AG04450 (cell line): ENCODE measurements at places on chromosomes 1 and 21. TPM values are rescaled to one million over a fixed set of nuclear protein-coding genes. Genes with fewer than 3 reads are reported as not detected.

Gene FAM131C
- 0.20 and 0.32 TPM in 2 replicates for polyA plus RNA-seq

Gene COL8A2
- 1.5 and 1.6 TPM in 2 replicates for polyA plus RNA-seq

Gene DNAJC6
- 0.09 TPM in 1 of 2 replicates, not detected in the other for polyA plus RNA-seq

DNA sequence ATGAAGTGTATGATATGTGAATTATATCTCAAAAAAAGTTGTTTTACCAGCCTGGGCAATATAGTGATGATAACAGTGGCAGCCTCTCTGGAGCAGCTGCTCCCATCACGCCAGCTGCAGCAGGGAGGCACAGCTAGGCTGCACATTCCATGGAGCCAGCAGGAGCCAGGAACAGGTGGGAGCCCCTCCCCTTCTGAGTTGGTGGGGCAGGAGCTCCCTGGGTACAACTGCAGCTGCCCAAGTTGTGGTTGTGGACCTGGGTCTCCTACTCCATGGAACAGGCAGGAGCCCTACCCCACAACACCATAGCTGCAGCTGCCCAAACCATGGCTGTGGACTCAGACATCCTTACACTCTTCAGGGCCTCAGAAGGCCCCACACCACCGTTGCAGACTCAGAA lies 21.7 kb upstream of the FNBP1L start:
- DNase-seq: no peak

DNA sequence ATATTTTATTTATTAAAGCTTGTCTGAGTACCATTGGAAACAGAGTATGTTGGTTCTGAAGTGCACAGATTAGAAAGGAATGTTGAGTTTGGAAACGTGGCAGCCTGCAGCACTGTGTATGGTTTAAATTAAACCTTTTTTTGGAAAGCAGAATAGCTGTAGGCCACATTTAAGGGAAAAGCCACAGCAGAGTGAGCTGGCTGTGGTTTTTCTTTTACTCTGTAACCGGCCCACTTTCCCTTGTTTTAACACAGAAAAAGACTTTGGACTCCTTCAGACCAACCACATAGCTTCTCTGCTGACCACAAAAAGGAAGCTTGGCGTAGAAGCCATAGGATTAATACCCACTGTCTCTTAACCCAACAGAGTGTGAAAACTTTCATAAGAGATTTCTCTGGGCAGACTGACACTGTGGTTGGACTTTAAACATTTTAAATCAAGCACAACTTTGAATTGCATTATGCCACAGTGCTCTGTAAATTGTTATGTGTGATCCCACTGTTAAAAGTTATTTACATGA lies 75.2 kb downstream of the NFIA start:
- peak; percentile 24 for DNase-seq

DNA sequence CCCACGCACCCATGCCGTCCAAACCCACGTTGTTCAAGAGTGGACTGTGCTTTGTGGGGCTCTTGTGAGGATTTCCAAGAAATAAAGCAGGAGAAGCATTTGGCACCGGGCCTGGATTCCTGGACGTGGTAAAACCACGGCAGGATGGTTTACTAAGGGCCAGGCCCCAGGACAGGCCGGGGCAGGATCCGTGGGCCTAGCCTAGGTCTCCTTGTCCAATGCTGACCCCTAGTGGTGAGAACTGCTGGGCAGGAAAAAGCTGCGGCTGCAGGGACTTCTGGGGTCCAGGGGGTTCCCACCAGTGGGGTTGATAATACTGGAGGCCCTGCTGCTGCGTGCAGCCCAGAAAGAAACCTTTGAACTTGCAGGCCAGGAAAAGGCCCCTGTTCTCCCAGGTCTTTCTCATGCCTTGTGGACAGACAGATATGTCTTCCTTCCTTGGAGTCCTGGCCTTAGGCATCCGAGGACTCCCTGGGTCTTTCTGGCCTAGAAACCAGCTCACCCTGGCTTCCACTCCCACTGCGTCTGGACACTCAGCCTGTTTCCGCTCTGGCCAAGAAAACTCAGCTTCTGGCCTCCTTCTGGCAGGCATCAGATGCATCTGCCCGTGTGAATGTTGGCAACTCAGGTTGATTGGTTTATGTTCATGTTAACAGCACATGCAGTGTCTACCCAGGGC lies 106.9 kb upstream of the TMEM51 start:
- peak; percentile 74 for DNase-seq

- DNase-seq: peak; percentile 38
Measured at GRCh38 chr1:244280859-244281258, 170.8 kb downstream of the ADSS2 start.

Gene TTC24
- polyA plus RNA-seq: not detected in 2 replicates

DNA sequence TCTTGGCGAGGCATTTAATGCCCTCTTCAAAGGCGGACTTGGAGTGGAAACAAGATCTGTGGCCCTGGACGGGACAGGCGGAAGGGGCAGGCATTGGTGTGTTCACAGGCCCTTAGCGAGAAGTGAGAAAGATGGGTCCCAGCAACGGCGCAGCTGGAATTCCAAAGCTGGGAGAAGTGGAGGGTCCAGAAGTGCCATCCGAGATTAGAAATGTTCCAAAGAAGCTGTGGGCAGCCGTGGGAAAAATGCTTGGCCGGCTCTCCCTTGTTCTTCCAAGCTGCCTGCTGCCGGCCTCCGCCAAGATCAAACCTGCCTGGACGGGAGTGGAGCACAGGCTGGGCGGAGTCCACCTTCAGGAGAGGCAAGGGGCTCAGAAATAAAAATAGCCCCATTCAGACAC lies 69.4 kb upstream of the ACTRT2 start:
- no peak for DNase-seq

DNA sequence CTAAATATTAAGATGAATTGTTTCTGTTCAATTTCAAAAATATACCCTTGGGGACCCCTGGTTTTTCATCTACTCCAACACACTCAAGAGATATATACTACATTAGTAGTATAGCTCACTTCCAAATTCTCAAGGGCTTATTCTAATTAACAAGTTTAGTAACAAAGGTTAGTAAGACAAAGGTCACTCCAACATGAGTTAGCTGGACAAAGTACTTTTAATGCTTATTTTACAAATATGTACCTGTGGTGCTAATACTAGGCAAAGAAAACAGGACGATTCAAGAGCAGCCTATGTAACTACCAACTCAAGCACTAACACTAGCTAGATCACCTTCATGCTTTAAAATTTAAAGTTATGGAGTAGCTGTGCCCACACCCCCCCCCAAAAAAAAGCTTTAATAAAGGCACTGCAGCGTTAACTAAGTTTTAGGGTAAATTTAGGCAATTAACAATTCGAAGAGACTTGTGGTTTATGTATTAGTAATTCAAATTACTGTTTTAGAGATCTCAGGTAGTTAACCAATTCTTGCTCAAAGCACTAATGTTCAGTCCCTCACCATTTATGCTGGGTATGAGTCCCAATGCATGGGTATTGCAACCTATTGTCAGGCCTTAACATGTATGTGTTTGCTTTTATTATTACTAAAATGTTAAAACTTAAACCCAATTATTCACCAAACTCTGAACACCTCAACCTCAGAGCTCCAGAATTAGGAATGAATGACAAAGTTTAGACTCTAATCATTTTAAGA lies 14.1 kb downstream of the HNRNPU start:
- DNase-seq: no peak

Gene CYP4Z1
- polyA plus RNA-seq: not detected in 2 replicates

Gene MAP10
- polyA plus RNA-seq: 1.6 and 2.4 TPM in 2 replicates

DNA sequence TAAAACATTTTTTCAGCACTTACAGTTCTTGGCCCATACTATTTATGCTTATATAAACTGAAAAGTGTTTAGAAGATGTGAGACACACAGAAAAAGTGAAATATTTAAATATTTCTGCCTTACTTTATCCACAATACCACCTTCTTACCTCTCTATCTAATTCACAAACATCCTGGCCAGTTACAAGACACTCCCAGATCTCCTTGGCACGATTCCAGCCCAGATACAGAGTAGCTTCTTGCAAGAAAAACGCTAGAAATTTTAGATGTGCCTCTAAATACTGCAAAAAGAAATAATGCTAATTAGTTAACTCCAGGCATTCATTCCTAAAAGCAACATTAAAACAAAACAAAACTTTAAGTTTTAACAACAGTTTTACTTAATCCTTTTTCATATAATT lies 68.4 kb downstream of the USP24 start:
- DNase-seq: no peak

DNA sequence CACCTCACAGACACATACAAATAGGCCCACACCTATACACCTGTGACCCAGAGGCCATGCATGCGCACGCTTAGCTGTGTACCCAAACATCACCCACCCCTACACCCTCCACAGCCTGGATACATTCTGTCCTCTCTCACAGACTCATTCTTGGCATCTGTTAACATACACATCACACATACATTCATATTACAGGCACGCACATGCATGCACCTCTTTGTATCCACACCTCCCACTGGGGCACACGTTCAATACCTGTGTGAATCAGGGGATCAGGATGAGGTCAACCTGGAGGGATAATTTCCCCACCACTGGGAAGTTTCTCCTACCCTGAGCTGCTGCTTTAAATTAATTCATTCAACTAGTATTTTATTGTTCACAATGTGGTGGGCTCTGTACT lies 35.6 kb upstream of the EPB41 start:
- DNase-seq: no peak

- no peak for DNase-seq
Measured at GRCh38 chr1:195618287-195618686, 990.0 kb downstream of the KCNT2 start.

GRCh38 chr1:147613506-147613905 lies 56.8 kb downstream of the ACP6 start:
- DNase-seq: no peak

DNA sequence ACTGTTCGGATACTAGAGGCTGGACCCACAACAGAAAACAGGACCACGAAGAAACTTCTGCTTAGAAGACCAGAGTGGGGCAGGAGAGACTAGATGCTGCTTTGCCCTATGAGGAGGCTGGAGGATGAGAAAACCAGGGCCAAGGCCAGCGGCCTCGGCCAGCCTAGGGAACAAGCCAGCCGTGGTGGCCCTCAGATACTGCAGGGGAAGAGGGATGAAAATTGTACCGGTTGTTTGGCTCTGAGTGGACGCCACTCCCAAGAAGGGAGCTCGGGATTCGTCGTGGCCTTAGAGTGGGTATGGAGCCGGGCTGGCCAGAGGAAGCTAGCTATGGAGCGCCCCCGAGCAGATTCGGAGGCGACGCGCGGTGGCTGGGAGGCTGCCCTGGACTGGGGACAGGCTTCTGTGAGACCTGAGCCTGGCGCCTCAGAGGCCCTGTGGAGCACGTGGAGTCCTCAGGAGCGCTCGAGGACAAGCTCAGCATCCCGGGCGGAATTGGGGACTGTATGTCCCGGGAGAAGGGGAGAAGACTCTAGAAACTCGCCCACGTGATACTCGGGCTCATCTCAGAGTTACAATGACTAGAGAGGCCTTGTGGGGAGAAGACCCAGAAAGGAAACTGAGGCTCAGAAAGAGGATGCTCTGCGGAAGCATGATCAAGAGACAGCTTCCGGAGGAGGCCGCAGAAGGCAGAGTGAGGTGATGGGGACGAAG lies 2.8 kb downstream of the PRRX1 start:
- no peak for DNase-seq

- no peak for DNase-seq
Measured at GRCh38 chr1:117106478-117106877, 15.1 kb downstream of the TRIM45 start.

- no peak for DNase-seq
Measured at GRCh38 chr1:66278260-66279021, 255.5 kb upstream of the SGIP1 start.

Gene MAP3K6
- polyA plus RNA-seq: 7.6 TPM in 2 replicates

DNA sequence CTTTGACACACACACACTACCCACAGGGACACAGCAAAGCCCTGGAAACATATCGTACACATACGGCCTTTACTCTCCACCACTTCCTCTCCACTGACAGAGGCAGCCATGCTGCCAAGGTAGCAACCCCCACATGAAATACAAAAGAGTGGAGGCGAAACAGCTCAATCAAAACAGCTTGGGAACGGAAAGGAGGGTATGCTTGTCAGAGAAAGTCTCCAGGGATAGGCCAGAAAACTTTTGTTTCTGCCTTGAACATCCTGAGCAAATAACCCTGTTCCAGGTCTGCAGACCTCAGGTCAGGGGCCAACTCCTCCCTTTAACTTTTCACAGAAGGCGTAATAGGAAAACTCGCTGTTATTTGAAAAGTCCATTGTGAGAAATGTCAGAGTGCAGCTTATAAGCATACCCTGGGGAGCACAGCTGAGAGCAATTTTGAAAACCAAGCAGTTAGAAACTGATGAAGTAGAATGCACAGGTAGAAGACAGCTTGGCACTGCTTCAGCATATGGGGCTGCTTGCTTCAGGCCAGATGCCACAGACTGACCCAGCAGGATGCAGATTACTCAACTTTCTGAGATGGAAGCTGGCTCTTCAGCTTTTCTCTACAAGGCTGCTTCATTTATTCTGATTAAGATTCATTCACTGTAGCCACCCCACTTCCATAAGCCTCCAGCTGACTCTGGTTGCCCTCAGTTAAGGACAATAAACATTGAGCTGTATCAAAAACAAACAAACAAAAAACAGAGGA lies 18.0 kb downstream of the KIAA0319L start:
- DNase-seq: no peak

DNA sequence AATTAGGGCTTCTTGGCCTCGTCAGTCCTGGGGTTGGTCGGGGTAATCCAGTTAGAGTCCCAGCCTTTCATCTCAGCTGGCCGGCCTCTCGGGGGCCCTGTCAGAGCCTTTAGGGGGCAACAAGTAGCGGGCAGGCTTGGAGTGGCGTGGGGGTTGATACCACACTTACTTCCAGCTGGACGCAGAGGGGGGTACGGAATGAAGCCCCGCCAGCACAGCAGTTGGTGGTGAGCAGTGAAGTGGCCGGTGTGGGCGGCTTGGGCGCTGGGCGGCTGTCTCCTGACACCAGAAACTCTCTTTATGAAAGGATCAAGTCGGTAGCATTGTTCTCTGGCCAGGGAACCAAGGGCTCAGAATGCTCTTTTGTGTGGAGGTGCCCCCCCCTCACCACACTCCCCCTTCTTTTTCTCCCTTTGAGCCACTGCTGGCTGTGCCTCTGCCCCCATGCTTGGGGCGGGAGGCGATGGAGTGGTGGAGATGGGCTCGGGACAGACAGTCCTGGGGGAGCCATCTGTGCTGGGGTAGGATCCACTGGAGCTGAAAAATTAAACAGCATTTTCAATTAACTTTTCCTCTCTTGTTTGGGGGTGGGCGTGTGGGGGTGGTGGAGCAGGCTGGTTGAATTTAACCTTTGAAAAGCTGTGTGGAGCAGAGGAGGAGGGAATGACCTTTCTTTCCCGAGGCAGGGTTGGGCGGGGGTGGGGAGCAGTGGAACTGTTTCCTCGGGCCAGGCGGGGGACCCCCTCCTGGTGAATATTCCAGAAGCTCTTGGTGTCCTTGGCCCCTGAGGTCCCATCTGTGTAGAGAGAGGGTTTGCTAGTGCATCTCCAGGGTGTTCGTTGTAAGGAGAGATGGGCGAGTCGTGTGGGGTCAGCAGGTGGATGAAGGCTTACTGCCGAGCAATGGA lies 102.7 kb downstream of the RNF220 start:
- DNase-seq: no peak

DNA sequence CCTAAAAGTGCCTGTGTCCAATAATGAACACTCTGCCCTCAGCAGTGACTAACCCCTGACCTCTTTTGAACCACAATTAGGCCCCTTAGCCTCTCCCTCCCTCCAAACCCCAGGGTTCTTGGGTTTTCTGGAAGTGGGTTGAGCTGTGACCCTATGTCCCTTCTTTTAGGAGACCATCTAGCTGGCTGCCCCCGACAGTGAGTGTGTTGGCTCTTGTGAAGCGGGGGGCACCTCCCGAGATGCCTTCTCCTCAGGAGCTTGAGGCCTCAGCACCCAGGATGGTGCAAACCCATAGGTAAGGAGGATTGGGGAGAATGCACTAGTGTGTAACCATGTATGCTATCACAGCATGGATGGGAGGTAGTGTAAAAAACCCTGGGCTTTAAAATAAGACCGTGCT lies 7.3 kb downstream of the RUSC1 start:
- no peak for DNase-seq

Gene RUNX3
- not detected in 2 replicates for polyA plus RNA-seq
